NCI-H1048 (cell line): ENCODE measurements at places on chromosomes 11 and 22.

- DNase-seq, result no peak
Observed at GRCh38 chr22:17749605-17750395, 24.5 kb downstream of the BID start.

DNA sequence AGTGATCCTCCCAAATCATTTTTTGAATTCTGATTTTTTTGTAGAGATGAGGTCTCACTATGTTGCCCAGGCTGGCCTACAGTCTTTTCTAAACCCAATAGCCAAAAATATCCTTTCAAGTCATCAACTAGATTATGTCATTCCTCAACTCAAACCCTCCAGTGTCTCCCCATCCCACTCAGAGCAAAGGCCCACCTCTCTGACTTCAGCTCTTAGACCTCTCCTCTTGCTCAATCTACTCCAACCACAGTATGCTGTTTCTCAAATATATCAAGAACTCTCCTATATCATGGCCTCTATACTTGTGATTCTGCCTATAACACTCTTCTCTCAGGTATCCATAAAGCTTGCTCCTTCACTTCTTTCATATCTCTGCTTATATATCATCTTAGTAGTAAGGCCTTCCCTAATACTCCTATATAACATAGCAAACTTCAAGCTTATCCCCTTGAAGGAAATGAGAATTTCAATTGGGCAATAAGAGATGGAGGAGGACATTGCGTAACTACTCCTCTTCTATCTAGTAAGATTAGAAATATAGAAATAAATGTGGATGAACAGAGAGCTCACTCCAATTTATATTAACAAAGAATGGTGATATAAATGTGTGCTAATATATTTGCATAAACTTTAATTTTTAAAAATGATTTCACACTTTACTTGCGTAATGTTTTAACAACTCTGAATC lies 24.5 kb downstream of the DLG2 start:
- no peak for DNase-seq

DNA sequence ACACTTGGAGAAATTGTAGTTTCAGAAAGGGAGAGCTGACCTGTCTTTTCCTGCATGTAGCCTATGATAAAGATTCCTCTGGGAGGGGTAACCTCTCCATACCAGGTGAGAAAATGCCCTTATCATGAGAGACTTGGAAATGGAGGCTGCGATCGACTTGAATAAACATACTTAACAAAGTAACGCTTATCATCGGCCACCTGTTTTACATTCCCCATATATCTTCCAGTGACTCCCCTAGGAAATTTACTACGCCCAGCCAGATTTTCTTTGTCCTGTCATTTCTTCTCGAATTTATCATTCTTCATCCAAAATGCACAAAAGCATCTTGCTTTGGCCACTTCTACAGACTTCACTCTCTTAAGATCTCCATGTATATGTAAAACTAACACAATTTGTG lies 143.5 kb downstream of the CCDC81 start:
- DNase-seq, result no peak

DNA sequence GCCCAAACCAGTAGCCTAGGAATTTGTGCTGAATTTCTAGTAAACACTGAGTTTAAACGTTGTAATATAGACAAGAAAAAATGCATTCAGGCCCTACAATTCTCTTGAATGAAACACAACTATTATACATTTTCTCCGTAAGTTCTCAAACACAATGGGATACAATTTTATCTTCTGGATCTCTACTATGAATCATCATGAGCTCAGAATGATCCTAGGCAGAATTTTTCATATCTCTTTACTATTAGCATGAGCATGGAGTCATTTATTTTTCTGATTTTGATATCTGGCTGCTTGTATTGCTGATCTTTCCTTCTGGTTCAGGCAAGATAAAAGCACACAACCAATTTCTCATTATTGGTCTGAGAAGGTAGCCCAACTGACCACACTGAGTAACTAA lies 1123.4 kb upstream of the RAG2 start:
- DNase-seq, result no peak

DNA sequence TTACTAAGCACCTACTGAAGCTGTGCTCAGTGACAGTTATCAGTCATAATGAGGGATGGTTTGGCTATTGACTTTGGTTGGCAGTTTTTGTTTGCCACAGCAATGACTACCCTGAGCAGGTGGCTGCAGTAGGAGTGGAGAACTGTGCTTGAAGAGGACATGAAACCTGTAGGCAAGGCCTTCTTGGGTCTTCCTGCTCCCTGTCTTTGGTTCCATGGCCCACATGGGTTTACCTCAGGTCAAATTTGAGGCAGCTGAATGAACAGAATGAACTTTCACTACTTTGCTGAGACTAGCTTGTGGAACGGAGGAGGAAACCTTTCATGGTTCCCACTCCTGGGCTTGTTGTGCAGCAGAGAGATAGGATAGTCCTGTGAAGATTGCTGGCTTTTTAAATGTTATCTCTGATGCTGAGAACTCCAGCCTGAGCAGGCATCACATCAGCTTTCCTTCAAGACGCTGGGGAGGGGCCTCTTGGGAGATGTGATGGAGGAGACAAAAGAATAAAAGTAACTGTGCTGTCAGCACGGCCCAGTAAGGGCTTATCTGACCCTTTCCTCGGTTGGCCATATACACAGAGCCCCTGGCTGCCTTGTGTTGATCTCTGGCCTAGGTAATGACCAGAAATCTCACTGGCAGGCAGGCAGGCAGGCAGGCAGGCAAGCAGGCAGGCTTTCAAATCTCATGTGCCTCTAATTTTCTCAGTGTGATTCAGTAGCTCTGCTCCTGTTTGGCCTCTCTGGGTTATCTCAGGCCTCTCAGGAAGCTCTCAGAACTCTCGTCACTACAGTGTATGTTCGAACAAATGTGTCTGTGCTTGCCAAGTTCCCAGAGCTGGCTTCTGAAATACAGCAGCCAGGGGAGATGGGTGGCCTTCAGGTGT lies 12.0 kb downstream of the STIM1 start:
- no peak for DNase-seq

- DNase-seq, result no peak
Observed at GRCh38 chr22:20242393-20243175, 25.5 kb downstream of the RTN4R start.

GRCh38 chr11:8092587-8093424 lies 11.8 kb downstream of the TUB start:
- peak; percentile 20 for DNase-seq

GRCh38 chr11:17744151-17744940 lies 9.8 kb downstream of the KCNC1 start:
- DNase-seq, result no peak

GRCh38 chr22:49567899-49568750 lies 259.5 kb downstream of the BRD1 start:
- no peak for DNase-seq

- DNase-seq, result no peak
Observed at GRCh38 chr11:94112206-94112953, 16.3 kb upstream of the PANX1 start.

GRCh38 chr11:34335331-34335730 lies 22.5 kb downstream of the ABTB2 start:
- no peak for DNase-seq

DNA sequence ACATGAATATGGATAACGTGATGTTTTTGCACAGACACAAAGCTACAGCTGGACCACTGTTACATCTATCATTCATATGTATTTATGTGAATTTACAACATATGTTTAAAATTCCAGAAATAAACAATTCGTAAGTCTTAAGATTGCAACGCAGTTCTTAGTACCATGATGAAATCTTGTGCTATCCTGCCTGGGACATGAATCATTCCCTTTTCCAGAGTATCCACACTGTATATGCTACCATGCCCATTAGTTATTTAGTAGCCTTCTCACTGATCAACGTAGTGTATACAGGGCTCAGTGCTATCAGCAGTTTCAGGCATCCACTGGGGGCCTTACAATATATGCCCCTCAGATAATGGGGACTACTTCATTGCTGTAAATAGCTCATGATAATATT lies 4.3 kb downstream of the ATL3 start:
- DNase-seq, result no peak

DNA sequence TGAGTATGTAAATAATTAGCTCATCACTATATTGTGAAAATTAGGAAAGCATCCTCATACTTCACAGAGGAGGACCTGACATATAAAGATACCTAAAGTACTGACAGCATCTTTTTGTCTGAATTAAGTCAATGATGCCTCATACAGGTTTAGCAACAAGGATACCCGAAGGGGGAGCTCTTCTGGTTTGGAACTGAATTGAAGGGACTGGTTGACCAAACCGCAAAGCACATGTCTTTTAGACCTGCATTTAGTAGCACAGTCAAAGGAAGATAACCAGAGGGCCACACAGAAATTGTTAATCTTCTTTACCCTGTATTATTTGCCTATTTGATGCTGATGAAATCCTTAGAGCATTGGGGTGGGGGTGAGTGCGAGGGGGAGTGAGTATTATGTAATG lies 12.9 kb upstream of the WT1 start:
- no peak for DNase-seq

DNA sequence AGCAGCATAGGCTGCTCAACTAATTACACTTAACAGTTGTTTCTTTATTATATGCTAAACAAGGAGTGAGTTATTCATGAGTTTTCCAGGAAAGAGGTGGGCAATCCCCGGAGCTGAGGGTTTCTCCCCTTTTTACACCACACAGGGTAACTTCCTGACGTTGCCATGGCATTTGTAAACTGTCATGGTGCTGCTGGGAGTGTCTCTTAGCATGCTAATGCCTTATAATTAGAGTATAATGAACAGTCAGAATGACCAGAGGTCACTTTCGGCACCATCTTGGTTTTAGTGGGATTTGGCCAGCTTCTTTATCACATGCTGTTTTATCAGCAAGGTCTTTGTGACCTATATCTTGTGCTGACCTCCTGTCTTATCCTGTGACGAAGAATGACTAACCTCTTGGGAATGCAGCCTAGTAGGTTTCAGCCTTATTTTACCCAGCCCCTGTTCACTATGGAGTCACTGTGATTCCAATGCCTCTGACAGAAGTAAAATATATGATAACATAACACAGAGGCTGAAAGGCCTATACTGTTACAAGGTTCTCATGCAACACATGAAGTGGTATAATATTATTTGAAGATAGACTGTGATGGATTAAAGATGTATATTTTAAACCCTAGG lies 41.3 kb upstream of the RDX start:
- DNase-seq, result no peak

DNA sequence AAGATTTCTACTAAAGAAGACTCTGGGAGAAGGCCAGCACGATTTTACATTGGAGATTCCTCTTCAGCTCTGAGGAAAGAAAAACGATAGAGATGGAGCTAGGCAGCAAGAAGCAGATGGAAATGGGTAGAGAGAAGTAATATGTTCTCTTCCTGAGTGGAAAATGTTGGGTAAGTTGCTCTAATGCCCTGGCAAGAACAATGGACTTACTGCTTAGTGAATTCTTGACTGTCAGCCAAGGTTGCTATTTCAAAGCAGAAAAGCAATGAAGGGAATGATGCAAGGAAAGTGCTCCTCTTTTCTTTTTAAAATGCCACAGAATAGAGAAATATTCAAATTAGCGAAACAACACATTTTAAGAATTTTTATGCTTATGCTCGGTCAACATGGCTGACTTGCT lies 38.4 kb upstream of the CWF19L2 start:
- no peak for DNase-seq

GRCh38 chr11:80959751-80960150 lies 1518.9 kb upstream of the TENM4 start:
- no peak for DNase-seq

- DNase-seq, result no peak
Observed at GRCh38 chr11:102572554-102573220, 42.1 kb upstream of the MMP7 start.

- no peak for DNase-seq
Observed at GRCh38 chr11:117154468-117154867, 10.4 kb downstream of the PAFAH1B2 start.

- DNase-seq, result no peak
Observed at GRCh38 chr22:40597526-40598430, 38.7 kb downstream of the MRTFA start.

DNA sequence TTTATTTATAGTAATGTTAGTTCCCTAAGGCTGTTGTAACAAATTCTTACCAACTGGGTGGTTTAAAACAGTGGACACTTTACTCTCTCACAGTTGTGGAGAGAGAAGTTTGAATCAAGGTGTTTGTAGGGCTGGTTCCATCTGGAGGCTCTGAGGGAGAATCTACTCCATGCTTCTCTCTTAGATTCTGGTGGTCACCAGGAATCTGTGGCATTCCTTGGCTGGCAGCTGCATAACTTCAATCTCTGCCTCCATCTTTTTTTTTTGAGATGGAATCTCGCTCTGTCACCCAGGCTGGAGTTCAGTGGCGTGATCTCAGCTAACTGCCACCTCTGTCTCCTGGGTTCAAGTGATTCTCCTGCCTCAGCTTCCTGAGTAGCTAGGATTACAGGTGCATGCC lies 46.3 kb downstream of the LDLRAD3 start:
- no peak for DNase-seq

GRCh38 chr11:33695051-33695566 lies 5.5 kb downstream of the C11orf91 start:
- no peak for DNase-seq
